ENCODE measurements at places on chromosomes 16 and 17. TPM values are rescaled to one million over a fixed set of nuclear protein-coding genes. Genes with fewer than 3 reads are reported as not detected.

MT1E gene
- 12.3 TPM for total RNA-seq

DLG4 gene
- total RNA-seq: 5.2 TPM

MTMR4 gene
- 54.3 TPM for total RNA-seq

TOX3 gene
- total RNA-seq: not detected

KCNH6 gene
- total RNA-seq: not detected

FSCN2 gene
- 0.50 TPM for total RNA-seq

CSH1 gene
- not detected for total RNA-seq

C16orf96 gene
- not detected for total RNA-seq

C17orf78 gene
- total RNA-seq: not detected

NOS2 gene
- total RNA-seq: not detected

MYO1D gene
- 11.1 TPM for total RNA-seq

CRHR1 gene
- total RNA-seq: not detected

All from activated CD4-positive, alpha-beta memory T cell treated with anti-CD3 and anti-CD28 coated beads, Interleukin-2, amount 10 ng/mL, durations not matched to agents 7 days and 5 days (primary cell).